Cortex of kidney (tissue), 1 donor: ENCODE measurements at places on chromosomes 11 and 22.

DNA sequence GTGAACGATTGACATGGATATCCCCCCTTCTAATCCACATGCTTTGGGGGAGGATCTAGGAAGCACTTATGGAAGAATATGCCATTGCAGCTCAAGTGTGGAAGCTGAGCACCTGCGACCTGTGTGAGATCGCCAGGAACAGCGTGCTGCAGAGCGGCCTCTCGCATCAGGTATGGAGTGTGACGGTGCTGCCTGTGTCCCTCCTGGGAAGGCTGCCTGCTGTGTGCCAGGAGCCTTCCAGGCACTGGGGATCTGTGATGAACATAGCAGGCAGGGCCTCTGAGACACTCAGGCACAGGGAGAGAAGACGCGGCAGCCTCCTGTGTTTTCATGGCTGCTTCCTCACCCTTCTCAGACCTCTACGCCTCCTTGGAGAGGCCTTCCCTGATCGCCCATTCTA lies 36.5 kb downstream of the RNF141 start:
- no peak for DNase-seq

DNA sequence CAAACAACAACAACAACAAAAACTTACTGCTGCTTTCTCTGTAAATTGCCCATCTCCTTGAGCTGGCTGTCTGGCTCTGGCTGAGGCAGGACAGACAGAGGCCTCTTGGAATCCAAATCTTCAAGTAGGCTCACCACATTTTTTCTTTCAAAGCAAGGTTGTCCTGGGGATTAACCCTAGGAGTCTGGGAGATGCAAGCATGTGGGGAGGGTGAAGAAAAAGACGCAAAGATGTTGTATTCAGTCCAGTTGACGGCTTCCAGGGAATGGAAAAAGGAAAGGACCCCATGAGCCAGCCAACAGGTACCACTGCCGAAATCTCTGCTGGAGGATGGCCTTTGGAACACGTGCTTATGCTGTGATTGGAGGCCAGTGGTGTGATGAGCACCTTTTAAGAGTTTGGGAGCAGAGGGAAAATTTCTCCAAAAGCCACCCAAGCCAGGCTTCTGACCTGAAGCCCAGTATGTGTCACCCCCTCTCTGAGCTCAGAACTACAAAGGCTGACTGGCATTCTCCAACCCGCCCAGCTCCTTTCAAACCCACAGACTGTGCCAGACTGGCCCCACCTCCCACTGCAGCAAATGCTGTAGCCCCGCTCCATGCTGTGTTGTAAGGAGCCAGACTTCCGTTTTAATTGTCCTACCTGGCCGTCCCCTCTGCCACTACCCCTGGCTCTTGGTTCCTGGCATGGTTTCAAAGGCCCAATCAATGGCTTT lies 10.8 kb downstream of the BLID start:
- DNase-seq, result no peak

- DNase-seq, result no peak
Observed at GRCh38 chr11:45073685-45074141, 72.7 kb upstream of the PRDM11 start.

GRCh38 chr22:46081036-46081830 lies 69.1 kb upstream of the PPARA start:
- DNase-seq, result no peak

DNA sequence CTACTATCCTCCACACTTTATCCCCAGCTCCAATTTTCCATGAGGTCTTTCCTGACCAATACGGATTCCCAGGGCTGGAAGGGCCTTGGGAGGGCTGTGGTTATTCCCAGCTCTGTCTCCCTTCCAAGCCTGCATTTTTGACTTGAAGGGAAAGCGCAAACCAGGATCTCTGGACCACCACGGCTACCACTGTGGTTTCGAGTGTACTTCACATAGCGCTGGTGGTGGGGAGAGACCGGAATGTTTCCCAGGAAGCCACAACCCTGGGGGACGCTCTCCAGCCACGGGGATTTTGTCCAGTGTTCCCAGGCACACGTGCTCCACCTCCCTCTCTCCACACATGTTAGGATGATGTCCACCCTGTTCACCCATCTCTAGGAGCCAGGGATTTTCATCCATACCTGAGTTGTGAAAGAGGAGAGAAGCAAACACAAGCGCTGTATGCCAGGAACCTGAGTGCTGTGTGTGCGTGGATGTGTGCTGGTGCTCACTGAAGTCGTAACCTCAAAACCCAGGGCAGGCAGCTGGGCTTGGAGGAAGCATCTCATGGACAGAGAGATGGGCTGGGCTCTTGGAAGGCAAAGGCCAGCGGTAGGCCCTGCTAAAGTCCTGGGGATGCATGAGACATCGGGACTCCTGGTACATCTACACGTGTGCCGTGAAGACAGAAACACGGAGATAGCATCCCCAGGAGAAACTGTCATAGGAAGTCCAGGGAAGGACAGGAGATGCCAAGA lies 1.3 kb upstream of the NPTXR start:
- no peak for DNase-seq

DNA sequence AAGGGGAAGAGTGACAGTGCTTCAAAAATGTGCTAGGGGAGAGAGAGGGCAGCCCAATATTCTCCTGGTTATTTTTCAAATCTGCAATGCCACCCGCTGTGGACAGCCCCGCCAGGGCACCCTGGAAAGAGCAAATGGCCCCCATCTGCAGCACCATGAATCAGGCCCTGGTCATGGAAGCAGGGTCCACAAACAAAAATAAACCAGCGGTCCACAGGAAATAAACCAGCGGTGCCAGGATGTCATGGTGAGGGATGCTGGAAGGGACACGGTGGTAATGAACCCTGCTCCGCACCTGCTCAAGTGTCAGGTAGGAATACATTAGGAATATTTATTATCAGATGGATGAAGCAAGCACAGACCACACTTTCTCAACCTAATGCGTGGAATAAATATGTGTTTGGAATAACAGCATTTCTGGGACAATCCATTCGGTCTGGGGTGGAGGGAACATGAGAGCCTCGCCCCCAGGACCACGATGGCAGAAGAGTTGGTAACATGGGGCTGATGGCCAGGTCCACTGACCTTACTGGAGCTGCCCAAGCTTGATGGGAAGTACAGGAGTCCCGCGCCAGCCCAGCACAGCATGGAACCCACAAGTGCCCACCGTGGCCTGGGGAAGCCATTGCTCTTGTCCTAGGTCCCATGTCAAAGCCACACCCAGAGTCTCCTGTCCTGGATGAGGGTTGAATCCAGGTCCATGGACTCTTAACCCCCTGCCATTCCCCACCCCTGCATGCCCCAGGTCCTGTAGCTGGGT lies 181.7 kb downstream of the BRD1 start:
- no peak for DNase-seq
